ENCODE measurements at places on chromosomes 1 and 21.

- no peak for DNase-seq
These were observed 32.1 kb upstream of the ACTRT2 start for GRCh38 chr1:2989185-2989584.

GRCh38 chr1:8155528-8156186, 129.5 kb upstream of the ERRFI1 start:
- DNase-seq, result no peak

DNA sequence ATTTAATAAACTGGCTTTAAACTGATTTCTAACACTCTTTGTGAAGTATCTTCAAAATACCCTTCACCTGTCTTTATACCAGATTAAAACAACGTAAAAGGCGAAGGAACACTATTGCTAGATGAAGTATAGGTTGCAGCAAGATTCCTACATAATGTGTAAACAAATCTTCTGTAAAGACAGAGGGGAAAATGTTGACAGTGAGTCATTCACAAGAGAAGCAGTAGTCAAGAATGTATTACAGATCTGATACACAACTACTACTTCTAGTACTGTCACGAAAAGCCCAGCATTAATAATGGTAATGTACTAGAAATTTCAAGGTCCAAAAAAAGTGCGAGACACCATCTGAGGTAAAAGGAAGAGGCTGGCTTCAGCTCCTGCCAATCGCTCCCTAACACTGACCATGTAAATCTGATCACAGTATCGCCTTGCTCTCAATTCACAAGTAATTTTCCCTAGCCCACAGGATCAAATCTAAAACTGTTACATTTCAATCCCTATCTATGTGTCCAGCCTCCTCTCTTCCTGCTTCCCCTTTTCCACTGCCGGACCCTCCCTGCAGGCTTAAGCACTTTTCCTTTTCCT, 290.4 kb downstream of the AKT3 start:
- no peak for DNase-seq

GRCh38 chr1:226692051-226692792, 46.9 kb downstream of the ITPKB start:
- DNase-seq, result no peak

GRCh38 chr1:152986578-152986977, 2.7 kb downstream of the SPRR1A start:
- DNase-seq, result no peak

GRCh38 chr21:27076025-27076424, 109.1 kb upstream of the ADAMTS5 start:
- DNase-seq, result no peak

GRCh38 chr1:228009116-228009827, 2.5 kb downstream of the WNT3A start:
- no peak for DNase-seq

- DNase-seq, result peak; percentile 74
These were observed 41.9 kb downstream of the CD34 start for GRCh38 chr1:207868774-207869721.

- no peak for DNase-seq
These were observed 8.1 kb downstream of the SLX9 start for GRCh38 chr21:44947930-44948331.

DNA sequence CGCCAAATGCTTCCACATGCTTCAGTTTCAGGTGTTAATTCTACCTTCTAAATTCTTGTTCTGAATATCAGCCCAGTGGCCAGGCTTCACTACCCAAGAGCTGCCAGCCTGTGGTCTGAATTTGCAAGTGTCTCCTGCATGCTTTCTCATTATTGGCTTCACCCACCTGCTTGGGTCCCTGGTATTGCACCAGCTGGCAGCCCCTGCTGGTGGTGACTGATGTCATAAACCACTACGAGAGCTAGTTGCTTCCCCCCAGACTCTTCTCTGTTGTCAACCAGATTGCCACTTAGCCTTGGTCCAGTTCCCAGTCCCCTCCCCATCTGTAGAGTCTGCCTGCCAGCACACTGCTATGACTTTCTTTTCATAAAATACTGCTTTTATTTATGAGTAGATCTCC, 197.7 kb upstream of the DUSP10 start:
- DNase-seq, result no peak

- no peak for DNase-seq
These were observed 1.2 kb upstream of the LELP1 start for GRCh38 chr1:153202006-153202405.

DNA sequence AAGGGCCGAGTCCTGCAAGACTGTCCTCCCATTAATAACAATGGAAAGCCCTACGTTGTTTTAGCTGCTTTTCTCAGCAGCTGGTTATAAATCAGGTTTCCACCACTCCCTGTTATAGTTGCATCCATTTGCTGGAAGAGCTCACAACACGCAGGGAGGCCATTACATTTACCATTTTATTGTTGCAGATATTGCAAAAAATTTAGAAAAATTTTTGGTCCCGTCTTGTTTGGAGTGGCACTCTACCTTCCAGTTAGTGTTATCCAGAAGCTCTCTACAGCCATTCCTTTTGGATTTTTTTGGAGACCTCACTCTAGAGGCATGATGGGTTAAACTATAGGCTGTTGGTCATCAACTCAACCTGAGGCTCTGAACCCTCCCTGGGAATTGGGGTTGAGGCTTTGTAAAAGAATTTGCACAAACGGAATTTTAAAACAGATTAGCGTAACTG, 1532.1 kb upstream of the TPTE start:
- no peak for DNase-seq

- DNase-seq, result no peak
These were observed 10.5 kb upstream of the SLAMF1 start for GRCh38 chr1:160657250-160657781.

- DNase-seq, result no peak
These were observed 39.9 kb upstream of the NFASC start for GRCh38 chr1:204830747-204831146.

GRCh38 chr1:62467092-62467491, 30.2 kb downstream of the USP1 start:
- no peak for DNase-seq

- no peak for DNase-seq
These were observed 465 bp downstream of the HUNK start for GRCh38 chr21:31873275-31873695.

GRCh38 chr1:4509206-4509605, 145.2 kb upstream of the AJAP1 start:
- no peak for DNase-seq

- no peak for DNase-seq
These were observed 11.8 kb upstream of the INPP5B start for GRCh38 chr1:37958690-37959089.

- no peak for DNase-seq
These were observed 132.6 kb upstream of the ETV3 start for GRCh38 chr1:157270705-157271274.

DNA sequence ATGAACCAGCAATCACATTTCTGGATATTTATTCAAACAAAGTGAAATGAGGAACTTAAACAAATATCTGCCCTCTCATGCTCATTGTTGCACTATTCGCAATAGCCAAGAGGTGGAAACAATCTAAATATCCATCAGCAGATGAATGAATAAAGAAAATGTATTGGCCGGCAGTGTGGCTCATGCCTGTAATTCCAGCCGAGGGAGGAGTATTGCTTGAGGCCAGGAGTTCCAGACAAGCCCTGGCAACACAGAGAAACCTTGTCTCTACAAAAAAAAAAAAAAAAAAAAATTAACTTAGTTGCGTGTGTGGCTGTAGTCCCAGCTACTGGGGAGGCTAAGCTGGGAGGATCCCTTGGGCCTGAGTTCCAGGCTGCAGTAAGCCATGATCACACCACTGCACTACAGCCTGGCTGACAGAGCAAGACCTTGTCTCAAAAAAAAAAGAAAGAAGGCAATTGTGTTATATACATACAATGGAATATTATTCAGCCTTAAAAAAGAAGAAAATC, 191.4 kb downstream of the AKT3 start:
- no peak for DNase-seq

DNA sequence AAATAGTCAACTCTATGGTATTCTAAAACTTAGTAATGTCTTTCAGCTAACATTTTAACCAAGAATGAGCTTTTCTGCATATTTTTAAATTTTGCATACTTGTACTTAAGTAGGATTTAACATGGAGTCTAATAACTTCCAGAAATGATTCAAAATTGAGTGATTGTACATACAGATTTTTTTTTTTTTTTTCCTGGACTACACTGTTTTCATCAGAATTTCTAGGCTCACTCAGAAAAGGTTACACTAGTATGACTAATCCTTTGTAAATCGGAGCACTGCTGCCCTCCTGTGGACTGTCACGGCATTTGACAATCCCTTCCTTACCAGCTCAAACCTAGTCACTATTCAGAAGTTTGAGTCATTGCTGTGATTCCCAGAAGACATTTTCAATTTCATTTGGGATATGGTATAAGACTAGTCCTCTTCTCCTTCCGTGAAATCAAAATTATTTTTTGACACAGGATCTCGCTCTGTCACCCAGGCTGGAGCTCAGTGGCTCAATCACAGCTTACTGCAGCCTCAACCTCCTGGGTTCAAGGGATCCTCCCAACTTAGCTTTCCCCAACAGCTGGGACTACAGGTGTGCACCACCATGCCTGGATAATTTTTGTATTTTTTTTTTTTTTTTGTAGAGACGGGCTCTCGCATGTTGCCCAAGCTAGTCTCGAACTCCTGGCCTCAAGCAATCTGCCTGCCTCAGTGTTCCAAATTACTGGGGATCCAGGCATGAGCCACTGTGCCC, 45.5 kb downstream of the CD46 start:
- DNase-seq, result peak; percentile 48

DNA sequence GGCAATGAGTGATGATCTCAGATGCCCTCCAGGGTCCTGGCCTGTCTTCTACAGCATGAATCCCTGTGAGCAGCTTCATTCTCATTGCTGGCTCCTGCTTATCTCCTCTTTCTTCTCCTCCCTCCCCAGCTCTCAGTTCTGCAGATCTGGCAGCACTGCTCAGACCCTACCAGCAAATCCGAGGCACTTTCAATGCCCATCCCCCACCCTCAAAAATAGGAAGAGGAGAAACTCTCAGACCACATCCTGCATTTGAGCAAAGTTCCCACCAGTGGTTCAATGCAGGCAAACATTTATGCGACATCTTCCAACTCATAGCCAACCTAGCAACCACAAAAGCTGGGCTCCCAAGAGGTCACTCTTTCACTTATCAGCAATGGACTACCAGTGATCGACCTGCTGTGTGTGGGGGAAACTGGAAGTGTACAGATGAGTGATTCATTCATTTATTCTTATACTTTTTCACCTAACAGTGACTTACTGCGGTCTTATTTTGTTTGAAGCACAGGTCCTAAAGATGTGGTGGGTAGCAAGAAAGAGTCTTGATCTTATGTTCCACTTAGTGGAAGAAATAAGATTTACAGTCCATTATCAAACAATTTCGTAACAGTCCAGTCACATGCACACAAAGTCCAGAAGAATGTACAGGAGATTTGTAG, 5.8 kb upstream of the CHI3L2 start:
- DNase-seq, result no peak

- DNase-seq, result no peak
These were observed 28.5 kb downstream of the TUFT1 start for GRCh38 chr1:151568626-151569088.

DNA sequence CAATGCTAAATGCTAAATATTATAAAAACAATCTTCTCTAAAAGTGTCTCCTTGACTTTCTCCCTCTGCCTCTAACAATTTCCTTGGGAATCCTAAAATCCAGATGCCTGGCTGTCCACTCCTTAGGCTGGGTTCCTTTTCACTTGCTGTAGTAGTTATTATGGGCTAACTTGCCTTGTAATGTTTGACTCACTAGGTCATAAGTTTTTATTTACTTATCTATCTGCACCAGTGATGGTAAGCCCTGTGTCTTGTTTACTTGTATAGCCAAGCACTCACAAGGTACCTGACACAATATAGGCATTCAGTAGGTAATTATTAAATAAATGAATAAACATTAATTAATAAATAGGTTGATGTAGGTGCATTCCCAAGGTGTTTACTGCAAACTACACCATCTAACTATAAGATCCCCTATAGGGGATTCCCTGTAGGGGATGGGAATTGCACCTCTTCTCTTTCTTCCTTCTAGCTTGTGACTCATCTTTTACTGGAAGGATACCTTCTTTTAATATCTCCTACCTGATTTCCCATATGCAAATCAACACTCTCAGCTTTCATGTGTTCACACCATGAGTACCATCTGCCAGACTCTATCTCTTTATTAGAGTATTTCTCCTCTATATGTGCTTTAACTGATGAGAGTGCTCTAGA, 14.7 kb upstream of the CHIA start:
- DNase-seq, result no peak

- DNase-seq, result no peak
These were observed 69.7 kb downstream of the LRRN2 start for GRCh38 chr1:204615881-204616280.

GRCh38 chr1:90114521-90115141, 119.7 kb downstream of the ZNF326 start:
- no peak for DNase-seq

- no peak for DNase-seq
These were observed 51.4 kb downstream of the PTBP2 start for GRCh38 chr1:96772972-96773371.

- no peak for DNase-seq
These were observed 492 bp downstream of the HLX start for GRCh38 chr1:220879509-220880361.

GRCh38 chr1:240474133-240474614, 137.8 kb downstream of the GREM2 start:
- DNase-seq, result no peak

DNA sequence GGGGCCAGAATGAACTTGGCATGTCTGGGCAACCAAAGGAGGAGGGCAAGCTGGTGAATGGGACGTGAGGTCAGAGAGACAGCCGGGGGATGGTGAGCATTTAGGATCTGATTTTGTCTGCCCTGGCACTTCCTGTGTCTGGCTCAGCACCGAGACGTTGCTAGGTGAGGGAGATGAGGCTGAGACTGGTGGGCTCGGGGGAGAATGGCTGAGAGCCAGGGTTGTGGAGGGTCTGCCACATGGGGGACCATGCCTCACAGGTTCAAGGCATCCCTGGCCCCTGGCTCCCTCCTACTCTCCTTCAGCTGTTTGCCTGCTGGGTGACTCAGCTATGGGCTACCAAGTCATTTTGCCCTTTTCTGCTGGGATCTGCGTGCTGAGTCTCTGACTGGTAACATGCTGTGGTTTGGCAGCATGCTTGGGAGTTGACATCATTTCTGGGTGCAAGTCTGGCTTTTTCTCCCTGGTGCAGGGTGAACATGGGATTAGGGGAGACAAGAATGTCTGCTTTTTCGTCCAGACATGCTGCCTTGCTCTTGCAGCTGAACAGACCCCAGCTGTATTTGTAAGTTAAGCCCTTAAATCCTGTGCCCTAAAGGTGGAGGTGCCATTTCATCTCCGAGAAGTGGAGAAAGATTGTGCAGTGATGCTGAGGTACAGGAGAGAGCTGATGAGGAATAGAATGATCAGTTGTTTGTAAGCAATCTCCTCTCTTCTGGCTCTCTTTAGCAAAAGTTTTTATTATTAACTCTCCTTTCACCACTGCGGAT, 17.6 kb downstream of the GALNT2 start:
- DNase-seq, result no peak

GRCh38 chr1:152501704-152502103, 8.9 kb upstream of the LCE5A start:
- no peak for DNase-seq
